NCI-H345 (cell line): ENCODE measurements at places on chromosomes 4 and X.

- DNase-seq, result no peak
These were observed 110.6 kb downstream of the SH3KBP1 start for GRCh38 chrX:19776753-19777152.

DNA sequence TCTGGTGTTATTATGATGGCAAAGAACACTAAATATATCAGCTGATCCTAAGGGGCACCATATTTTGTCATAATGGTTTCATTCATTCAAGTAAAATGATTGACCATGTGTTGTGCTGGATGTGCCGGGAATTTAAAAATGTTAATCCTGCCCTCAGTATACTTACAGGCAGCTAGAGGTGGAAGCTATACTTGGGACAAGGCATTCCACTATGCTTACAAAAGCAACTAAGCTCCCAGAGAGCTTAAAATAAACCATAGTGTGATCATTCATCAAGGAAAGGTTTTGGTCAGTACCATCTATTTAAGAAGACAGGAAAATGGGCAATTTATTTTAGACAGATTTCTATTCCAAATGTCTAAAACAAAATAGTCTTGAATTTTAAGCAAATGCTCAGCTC is 46.4 kb downstream of the NR3C2 start:
- no peak for DNase-seq

DNA sequence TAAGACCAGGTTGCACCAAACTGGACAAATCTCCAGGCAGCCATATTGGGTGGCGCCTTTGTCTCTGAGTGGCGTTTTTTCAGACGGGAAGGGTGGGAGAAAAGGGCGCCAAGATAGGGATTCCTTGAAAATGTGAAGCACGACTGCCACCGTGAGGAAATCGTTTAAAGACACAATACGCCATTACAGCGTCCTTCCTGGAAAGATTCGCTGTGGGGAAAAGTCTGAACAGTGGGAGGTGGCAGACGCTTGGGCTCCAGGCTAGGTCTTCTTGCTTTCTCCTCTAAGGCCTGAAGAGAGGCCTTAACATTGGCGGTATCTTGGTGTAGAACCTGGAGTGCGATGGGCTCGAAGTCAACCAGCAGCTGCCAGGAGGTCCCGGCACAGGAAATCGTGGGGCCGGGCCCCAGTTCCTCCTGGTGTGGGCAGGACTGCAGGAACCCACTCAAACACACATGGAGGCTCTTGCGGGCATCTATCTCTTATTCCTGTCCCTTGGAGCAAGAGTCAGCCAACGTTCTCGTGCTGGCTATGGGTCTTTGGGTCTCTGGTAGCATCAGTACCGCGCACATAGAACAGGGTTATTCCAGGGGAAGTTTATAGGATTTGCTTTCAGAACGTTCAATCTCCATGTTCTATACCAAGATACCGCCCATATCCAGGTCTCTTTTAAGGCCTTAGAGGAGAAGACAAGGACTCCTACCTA is 208.8 kb downstream of the OR13H1 start:
- DNase-seq, result peak; percentile 64

- no peak for DNase-seq
These were observed 392.0 kb downstream of the UBE2NL start for GRCh38 chrX:144275843-144276242.

GRCh38 chrX:116806288-116806802 is 343.6 kb upstream of the CT83 start:
- DNase-seq, result no peak

GRCh38 chrX:80602036-80602860 is 182.0 kb downstream of the TENT5D start:
- DNase-seq, result no peak

DNA sequence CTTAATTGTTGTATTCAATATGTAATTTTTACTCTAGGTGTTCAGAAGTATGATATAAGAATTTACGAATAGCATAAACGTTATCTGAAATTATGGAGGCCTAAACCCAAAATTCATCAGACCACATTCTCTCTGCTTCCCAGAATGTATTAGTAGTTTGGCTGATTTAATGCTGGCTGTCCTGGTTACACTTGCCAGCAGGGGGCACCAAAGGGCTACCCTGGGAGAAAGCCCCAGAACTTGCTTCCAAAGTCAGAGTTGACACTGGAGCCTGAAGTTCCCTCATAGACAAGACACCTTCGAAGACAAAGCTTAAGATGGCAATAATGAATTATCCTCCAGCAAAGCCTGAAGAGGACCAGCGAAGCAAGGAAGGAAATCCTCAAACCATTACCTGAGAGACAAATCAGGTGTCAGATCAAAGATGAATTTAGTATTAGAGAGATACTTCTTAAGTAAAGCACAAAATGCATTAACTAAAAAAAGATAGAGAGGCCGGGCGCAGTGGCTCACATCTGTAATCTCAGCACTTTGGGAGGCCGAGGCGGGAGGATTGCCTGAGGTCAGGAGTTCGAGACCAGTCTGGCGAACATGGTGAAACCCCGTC is 11.3 kb upstream of the ANOS1 start:
- DNase-seq, result peak; percentile 15

GRCh38 chrX:71162981-71163380 is 18.3 kb downstream of the NLGN3 start:
- DNase-seq, result no peak

- DNase-seq, result no peak
These were observed 460.2 kb upstream of the FAT1 start for GRCh38 chr4:187183826-187184225.

DNA sequence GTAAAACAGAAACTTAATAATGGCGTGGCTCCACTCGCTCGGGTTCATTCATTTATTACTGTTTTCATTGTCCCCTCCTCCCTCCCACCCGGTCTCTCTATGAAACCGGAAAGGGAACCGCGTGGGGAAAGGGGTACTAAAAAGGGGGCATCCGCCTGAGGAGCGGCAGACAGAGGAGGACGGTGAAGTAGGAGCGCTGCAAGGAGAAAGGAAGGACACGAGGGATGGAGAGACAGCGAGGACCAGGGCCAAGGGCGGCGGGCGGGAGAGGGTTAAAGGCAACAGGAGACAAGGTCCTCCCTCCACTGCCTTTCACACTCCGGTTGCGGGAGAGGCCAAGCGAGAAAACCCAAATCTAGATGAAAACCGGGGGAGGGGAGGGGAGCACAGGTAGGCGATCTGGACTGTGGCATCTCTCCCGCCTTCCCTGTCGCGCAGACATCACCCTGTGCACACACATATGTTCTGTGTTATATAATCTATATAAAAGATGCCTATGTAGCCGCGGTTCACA is 829 bp downstream of the ELOVL6 start:
- peak; percentile 42 for DNase-seq

GRCh38 chr4:72418458-72418857 is 150.6 kb downstream of the ADAMTS3 start:
- peak; percentile 76 for DNase-seq

DNA sequence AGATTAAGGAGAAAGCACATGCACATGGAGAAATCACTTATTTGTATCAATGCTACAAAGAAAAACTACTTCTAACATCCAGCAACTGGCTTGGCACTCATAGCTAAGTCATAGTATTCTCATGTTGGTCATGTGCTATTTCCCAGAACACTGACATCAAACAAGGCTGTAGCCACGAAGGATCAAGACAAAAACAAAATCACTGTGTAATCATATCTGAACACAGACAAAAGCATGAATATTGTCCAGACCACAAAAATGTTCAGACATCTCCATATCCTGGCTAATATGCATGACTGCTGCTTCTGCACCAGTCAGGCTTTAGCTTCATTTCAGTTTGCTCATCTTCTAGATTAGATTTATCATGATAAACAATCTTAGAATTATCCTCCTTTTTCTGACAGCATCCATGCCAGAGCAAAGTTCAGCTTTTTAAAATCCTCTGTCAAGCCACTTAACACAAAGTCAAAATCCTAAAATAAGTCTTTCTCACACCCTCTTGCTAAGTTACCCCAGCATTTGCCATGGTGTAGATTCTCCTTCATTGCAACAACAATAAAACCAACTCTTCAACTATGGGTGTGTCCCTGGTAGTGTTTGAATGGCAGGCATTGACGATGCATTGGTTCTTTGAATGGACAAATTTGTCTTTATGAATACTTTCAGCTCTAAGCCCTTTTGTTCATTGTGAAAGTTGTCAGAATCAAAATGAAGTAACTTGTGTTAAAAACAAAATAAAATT is 39.1 kb upstream of the NPFFR2 start:
- no peak for DNase-seq

DNA sequence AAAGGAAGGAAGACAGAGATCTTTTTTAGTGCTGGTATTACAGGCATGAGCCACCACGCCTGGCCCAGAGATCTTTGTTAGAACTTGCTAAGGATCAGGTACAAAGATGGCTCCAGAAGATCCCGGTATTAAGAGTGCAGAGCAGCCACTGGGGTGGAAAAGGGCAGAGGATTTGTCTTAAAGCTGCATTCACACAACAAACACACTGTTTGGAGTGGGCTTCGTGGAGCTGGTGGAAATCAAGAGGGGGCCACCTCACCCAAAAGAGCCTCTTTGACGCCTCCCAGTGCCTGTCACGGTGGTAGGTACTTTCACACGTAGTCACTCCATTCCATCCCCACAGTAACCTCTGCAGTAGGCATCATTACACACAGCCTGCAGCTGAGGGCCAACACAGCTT is 13.3 kb downstream of the HELT start:
- no peak for DNase-seq

DNA sequence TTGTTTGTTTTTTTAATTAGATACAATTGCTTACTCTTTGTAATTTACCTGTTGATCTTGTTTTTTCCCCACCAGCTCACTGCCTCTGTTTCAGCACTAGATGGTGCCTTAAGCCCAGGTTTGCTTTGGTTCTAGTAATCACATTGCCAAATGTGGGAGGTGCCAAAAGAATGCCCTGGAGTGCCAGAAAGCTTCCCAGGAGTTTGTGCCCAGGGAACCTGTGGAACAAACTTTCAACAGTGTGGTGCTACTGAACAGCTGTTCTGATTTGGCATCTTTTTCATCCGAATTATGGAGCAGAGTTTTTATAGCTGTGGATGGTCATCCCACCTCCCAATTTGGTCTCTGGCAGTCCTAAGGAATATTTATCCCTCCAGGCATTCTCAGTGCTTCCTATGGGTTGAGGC is 1000.7 kb downstream of the STIM2 start:
- peak; percentile 2 for DNase-seq

GRCh38 chr4:55615008-55615407 is 21.1 kb downstream of the NMU start:
- no peak for DNase-seq

- DNase-seq, result no peak
These were observed 10.2 kb downstream of the TEX13A start for GRCh38 chrX:105210258-105210657.

- DNase-seq, result no peak
These were observed 77.5 kb downstream of the MAGED4 start for GRCh38 chrX:52262195-52262546.

- no peak for DNase-seq
These were observed 184.6 kb downstream of the OR13H1 start for GRCh38 chrX:131728295-131729145.

DNA sequence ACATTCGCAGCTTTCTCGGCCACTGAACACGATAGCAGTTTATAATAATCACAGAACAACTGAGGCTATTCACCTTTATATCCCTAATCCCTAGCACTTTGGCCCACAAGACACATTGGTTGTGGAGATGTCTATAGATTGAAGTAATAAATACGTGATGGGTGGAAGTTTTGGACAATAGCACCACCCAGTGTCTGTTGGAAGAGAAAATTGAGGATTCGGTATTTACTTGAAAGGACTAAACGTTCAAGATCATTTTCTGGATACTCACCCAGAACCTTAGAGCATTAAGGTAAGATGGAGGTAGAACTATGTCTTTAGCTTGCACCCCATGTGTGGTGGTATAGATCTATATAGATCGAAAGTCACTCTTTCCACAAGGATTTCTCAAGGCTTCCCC is 787 bp upstream of the TMSB15A start:
- DNase-seq, result peak; percentile 47

GRCh38 chr4:112102875-112103370 is 42.3 kb upstream of the FAM241A start:
- no peak for DNase-seq

DNA sequence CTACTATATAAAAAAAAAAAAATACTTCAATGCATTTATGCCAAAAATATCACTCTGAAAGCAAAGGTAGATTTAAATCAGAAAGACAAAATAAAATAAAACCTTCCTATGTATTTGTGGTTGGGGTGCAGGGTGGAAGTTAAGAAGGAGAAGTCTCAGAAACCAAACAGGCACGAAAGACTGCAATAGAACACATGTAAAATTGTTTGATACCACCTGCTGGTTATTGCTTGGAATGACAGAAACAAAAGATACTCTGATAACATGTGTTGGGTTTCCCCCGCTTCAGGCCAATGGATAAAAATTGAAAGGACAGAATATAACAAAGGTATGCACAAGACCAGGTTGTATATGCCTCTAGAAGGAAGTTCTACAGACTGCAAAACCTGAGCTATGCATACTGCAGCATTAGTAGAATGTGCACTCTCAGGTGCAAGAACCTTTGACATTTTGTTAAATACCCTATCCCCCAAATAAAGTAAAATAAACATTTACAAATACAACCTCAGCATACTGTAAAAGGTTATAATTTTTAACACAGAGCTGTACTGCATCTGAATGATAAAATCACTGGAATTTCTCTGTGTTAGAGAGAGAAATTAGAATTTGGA is 118.8 kb downstream of the GABRA2 start:
- no peak for DNase-seq

GRCh38 chrX:153878969-153879653 is 6.9 kb downstream of the L1CAM start:
- peak; percentile 68 for DNase-seq

DNA sequence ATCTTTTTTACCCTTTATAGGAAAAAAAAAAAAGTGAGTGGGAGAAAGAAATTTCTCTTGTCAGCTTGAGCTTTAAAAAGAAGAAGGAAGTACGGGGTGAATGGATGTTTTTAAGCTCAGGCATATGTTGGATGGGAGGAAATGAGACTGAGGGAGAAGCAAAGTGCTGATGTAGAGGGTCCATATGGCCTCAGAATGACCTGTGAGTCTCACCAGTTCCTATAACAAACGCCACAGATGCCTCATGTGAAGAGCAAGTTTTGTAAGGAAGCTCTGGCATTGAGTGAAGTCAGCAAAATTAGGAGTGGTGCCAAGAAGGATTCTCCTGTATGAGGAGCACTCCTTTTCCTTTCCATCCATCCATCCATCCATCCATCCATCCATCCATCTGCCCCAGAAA is 214.6 kb downstream of the PTTG2 start:
- DNase-seq, result no peak
